Cortex of kidney (tissue), 1 donor: ENCODE measurements at places on chromosomes 6 and 20.

GRCh38 chr20:34385464-34385863, 22.4 kb downstream of the ITCH start:
- no peak for DNase-seq

DNA sequence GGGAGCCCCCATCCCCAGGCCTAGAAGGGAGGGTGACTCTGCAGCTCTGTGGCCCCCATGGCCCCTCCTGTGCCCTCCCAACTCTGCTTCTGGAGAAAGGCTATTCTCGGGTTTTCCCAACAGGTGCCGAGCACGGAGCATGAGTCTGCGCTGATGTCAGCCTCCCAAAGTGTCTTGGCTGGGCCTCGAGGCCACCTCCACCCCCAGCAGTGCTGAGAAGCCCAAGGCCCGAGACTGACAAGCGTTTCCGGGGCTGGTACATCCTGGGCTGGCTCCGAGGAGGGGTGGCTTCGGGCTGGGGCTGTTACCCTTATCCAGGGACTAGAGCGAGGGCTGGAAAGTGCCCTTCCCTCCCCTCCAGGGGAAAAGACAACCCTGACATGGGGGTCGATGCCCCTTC, 60.2 kb upstream of the GATA5 start:
- no peak for DNase-seq

DNA sequence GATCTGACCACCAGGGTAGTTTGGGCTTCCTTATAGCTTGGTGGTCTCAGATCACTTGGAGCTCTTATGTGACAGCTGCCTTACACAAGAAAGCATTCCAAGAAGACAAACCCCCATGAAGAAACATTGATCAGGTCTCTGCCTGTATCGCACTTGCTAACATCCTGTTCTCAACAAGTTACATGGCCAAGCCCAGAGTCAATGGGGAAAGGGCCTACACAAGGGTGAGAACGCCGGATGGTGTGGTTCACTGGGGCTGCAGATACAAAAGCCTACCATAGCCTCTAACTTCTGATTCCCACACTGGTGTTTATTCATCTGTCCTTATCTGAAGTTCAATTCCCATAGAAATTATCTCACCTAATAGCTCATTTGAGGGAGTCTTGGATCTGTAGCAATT, 235.5 kb downstream of the SYNDIG1 start:
- DNase-seq: no peak

GRCh38 chr6:56693246-56693607, 50.5 kb upstream of the DST start:
- no peak for DNase-seq

DNA sequence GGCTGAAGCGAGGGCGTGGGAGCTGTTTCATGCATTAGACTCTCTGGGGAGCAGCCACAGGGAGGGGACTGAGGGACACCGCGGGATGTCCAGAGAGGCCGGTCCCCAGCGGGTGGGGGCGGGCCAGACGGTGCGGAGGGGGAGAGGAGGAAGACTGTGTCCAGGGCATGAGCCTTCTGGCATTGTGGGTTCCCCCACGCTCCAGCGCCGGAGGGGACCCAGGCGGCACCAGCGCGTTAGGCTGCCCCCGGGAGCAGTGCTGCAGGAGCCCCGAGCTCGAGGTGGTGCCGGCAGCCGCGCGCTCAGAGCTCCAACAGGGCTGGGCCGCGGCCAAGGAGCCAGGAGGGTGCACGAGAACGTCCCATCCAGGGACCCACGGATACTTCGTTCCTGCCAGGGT, 14.4 kb downstream of the SLC22A3 start:
- no peak for DNase-seq

DNA sequence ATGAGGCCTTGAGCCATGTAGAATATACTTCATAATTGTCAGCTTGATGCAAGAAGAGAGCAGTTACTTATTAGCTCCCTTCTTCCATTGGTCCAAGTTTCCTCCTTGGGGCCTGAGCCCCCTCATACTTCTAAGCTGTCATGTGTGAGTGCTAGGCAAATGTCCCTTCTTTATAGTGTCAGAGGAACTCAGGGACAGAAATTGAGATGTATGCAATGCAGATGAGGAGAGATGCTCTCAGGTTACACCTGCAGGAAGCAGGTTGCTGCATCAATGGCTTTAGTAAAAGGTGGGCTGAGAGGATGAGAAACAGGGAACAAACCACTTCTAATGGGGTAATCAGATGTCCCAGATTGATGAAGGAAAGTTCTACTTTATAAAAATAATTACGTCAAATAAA, 6.7 kb upstream of the PDSS2 start:
- DNase-seq: no peak

DNA sequence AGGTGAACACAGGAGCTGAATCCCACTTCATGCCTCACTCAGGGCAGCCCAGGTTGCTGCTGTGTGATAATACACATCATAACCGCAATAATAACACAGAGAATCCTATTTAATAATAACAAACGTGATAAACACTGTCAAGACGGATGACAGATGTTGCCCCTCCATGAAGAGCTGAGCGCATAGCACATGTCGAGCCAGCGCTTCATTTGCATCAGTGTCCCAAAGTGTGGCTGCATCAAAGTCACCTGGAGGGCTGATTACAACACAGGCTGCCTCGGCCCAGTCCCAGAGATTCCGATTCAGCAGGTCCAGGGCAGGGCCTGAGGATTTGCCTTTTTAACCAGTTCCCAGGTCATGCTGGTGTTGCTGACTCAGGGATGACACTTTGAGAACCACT, 198.5 kb downstream of the QKI start:
- DNase-seq: no peak

DNA sequence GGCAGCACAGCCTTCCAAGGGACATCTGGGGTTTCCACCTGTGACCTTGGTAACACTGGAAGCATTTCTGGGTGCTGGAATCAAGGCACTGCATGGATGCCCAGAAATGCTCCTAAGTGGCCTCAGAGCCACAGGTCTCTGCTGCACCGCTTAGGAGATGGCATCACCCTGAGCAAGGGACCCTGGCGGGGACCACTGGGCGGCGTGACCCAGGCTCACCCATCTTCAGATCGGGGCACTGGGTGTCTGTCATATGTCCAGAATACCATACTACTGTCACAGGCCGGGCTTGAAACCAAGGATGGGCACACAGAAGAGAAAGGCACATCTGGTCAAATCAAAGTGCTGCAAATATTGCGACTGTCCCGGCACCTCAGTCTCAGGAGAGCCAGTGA, 45.9 kb downstream of the SSR1 start:
- DNase-seq: no peak

GRCh38 chr20:8953300-8953699, 115.6 kb upstream of the PLCB4 start:
- DNase-seq: no peak

DNA sequence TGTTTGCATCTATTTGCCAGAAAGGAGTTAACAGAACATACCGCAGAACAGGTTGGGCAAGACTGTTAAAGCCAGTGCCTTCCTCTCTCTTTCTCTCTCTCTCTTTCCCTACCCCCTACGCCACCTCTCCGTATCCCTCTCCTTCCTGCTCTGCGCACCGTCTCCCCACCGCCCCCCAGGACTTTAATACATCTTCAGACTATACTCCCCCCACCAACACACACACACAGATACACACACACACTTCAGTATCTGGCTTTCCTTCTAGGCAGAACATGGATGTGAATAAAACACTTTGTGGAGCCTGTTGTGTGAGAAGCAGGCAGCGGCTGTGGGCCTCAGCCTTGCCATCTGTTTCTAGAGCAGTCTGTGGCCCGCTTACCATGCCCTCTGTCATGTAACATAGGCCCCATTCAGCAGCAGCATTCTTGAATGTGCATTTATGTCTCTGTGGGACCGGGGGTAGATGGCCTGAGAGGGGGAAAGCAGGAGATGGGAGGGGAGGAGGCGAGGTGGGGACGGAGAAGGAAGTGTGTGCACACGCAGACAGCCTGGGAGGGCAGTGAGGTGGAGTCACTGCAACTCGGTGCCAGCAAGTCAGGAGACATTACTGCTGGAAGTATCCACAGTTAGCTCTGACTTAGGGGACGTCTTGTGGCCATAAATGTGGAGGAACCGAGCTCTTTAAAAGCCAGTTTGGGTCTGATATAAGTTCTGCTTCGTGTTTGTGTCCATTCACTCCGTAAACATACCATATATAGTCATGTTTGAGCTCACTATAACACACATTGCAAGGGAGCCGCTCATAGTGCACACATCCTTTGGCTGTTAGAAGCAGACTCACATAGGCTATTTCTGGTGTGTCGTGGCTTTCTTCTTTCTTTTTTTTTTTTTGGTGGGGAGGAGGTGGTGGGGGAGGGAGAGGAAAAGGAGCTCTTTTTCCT, 38.4 kb downstream of the RREB1 start:
- no peak for DNase-seq

- DNase-seq: no peak
These were observed 44.9 kb downstream of the GINS1 start for GRCh38 chr20:25452333-25452732.

DNA sequence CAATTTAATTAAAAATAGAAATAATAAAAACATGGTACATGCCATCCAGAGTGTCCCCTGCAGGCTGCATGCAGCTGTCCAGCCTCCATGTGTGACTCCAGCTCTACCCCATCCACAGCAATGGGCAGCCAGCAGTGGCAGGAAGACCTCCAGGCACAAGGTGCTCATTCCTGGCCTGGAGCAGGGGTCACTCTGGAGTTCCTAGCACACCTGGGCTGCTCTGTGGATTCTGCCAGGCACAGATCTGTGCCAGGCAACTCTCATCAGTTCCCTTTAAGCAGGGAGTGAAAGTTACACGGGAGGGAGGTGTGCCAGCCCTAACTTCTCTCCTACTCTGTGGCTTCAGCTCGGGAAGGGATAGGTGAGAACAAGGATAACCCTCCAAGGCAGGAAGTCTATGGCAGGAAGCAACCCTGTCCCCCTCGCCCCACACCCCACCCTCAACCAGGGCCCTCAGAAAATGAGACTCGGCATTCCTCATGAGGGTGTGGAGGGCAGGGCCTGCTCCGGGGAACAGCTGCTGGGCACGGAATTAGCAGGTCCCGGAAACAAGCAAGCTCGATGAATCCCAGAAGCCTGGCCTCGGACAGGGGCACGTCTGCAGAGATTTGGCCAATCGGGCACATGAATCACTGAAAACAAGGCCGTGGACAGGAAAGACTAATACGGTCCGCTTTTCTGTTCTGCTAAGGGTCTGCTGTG, 10.0 kb downstream of the JPH2 start:
- DNase-seq: no peak
